ENCODE measurements at places on chromosomes 7 and 10.

GRCh38 chr10:129335396-129335795, 131.6 kb upstream of the MGMT start:
- no peak for DNase-seq

DNA sequence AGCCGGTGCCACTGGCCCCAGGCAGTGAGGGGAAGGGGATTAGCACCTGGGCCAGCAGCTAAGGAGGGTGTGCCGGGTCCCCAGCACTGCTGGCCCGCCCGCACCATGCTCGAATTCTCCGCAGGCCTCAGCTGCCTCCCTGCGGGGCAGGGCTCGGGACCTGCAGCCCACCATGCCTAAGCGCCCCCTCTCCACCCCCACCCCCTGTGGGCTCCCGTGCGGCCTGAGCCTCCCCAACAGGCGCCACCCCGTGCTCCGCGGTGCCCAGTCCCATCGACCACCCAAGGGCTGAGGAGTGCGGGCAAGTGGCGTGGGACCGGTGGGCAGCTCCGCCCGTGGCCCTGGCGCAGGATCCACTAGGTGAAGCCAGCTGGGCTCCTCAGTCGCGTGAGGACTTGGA, 144.8 kb upstream of the CDCA7L start:
- no peak for DNase-seq

DNA sequence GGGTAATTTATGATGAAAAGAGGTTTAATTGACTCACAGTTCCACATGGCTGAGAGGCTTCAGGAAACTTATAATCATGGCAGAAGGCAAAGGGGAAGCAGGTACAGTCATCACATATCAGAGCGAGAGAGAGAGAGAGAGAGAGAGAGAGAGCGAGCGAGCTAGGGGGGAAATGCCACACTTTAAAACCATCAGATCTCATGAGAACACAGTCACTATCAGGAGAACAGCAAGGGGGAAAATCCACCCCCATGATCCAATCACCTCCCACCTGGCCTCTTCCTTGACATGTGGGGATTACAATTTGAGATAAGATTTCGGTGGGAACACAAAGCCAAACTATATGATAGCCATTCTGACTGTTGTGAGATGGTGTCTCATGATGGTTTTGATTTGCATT, 576.3 kb downstream of the GFRA1 start:
- no peak for DNase-seq

- no peak for DNase-seq
Measured at GRCh38 chr10:598415-599170, 90.9 kb downstream of the DIP2C start.

DNA sequence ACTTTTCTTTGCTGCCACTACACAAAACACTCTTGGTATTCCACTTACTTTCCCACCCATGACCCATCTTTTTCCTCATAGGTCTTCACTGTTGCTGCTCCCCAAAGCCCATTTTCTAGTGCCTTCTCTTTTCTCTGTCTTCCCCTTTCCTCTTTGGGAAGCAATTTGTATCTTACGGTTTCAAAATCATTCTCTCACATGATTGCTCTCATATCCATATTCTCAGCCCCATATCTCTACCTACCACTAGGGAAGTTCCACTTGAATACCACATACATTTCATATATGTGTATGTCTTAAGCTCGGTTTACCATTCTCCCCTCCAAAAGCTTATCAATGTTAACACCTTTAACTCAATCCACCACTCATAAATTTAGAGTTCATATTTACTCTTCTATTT, 3.2 kb upstream of the UBE2D1 start:
- no peak for DNase-seq

DNA sequence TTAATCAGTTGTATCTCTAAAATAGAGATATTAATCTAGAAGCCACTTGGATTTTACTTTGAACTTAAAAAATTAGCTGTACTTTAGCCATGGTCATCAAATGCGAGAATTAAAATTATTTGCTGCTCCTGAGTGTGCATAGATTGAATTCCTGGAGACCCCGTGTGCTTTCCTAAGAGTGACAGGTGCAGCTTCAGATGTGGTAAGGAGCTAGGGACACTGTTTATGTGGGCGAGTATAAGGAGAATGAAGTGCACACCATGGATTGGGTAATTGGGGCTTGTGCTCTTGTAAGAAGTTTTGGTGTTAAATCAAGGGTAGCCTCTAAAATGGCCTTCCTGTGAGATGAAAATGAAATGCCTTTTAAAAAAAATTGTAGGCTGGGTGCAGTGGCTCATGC, 9.8 kb downstream of the PLCE1 start:
- DNase-seq, result no peak

GRCh38 chr7:197413-198335, 5.3 kb downstream of the FAM20C start:
- DNase-seq, result no peak

- no peak for DNase-seq
Measured at GRCh38 chr7:129950191-129950932, 2.4 kb downstream of the UBE2H start.

DNA sequence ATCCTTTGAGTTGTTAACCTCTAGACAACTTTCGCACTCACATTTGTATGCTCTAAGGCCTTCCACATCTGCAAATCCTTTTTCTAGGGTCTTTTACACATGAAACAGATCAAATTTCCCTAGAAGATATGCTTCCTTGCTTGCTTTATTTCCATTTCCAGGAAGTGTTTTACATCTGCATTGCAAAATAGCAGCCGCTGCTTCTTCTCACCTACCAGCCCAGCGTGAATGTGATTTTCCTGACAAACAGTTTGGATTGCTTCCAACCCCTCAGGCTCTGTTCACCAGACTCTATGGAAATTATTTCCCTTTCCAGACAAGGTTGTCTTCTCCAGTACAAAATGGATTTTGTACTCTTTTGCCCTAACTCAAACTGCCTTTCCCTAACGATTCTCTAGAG, 50.9 kb upstream of the PAPSS2 start:
- DNase-seq, result no peak

DNA sequence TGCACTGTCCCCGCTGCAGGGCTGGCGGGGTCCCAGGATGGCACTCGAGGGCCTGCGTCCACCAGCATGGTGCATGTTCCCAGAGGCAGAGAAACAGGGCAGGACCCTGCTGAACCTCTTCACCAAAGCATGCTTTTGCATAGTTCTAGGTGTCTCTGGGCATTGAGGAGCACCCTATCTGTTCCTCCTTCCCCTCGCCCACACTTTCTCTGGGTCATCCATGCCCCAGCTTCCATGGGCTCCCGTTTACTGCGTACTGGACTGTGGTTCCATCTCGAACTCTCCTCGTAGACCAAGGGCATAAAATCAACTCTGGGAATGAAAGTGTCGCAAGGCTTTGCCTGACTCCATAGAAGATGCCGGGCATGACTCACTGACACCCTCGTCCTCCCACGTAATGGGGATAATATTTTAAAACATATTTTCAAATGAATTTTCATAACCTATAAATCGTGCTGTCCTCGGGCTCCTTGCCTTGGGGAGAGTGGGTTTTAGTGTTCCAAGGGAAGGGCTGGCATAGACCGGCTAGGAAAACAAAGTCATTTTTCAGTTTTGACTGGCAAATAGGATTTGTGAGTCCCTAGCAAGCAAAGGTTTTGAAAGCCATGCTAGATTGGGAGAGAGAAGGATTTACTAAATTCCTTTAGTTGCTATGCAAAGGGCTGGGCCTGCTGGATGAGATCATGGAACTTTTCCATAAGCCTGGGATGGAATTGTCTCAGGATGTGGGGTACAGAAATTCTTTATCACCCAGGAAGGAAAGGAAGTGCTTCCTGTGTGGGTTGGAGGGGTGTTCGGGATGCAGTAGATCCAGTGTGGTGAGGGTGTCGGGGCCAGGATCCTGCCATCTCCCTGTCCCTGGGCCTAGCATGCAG, 498.7 kb upstream of the MKI67 start:
- no peak for DNase-seq

DNA sequence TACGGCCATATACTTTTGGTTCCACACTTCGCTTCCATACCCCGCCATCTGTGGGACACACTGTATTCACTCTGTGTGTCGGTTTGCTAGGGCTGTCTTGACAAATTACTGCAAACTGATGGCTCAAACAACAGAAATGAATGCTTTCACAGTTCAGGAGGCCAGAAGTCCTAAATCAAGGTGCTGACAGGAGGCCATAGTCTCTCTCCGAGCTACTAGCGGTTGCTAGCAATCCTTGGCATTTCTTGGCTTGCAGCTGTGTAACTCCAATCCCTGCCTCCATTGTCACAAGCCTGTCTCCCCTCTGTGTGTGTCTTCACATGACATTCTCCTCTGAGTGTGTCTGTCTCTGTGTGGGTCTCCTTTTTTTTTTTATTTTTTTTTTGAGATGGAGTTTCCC, 28.9 kb upstream of the BMPR1A start:
- DNase-seq, result no peak

All from cerebellar nuclear complex (tissue), 1 donor.